ENCODE measurements at places on chromosomes 4 and X.

DNA sequence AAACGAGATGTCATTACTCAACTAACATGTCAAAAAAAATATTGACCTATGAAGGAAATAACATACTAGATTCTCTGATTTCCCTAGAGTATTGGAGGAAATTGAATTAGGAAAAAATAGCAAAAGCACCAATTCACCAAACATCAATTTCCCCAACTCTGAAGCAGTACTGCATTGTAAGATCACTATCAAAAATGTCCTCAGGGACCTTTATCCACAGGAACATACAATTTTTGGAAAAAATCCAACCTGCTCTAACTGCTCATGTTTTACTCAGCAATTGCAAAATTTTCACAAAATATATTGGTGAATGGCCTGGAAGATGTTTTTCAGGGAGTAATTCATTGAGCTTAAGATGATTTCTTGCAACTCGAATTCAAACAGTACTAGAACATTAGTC is 239.0 kb upstream of the GIMD1 start:
- DNase-seq: no peak

- DNase-seq: no peak
Measured at GRCh38 chr4:14583752-14584151, 418.5 kb upstream of the CPEB2 start.

DNA sequence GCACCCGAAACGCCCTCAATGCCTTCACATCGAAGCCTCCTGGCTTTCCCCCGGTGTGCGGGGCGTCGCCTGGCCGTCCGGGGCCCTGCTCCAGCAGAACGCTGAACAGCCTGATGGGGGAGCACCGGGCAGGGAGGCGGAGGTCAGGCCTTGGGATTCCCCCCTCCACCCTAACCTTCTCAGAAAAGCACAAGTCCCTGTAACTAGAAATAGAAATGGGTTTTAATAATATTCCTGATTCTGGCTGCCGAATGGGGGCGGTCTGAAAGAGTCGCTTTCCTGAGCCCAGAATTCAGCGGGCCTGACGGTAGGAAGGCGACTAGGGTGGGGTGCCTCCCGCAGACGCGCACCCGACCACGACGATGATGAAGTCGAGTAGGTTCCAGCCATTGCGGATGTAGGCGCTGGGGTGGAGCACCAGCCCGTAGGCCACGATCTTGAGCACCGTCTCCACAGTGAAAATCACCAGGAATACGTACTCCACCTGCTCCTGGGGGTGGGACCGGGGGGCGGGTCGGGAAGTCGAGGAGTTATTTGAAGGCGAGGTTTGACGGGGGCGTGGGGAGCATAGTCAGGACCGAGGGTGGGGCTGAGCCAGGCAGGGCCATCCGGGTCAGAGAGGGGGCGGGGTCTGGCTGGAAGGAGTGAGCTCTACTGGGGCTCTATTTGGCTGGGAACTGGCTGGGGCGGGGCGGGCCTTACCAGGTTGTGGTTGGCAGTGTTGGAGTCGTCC is 2.5 kb downstream of the CACNA1F start:
- DNase-seq: no peak

GRCh38 chr4:78057135-78057599 is at the start of gene FRAS1:
Gene FRAS1 (plus strand): TSS chr4:78057323. CDS start chr4:78058010, 687 bp downstream.
- DNase-seq: peak; percentile 16

DNA sequence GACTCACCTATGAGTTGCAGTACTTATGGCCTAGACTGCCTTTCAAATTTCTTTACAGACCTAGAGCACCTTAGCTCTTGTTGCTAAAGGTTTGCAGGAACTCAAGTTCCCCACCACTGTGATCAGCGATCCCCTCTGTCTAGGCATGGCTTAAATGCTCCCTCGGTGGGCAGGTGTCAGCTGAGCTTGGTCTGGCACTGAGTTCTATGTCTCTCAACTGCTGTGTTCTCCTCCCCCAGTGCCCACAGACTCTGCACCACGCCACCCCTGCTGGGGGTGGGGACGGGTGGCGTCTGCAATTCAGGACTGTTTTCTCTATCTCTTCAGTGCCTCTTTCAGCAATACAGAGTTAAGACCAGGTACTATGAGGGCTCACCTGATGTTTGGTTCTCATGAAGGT is 30.5 kb downstream of the TMEM271 start:
- DNase-seq: no peak

DNA sequence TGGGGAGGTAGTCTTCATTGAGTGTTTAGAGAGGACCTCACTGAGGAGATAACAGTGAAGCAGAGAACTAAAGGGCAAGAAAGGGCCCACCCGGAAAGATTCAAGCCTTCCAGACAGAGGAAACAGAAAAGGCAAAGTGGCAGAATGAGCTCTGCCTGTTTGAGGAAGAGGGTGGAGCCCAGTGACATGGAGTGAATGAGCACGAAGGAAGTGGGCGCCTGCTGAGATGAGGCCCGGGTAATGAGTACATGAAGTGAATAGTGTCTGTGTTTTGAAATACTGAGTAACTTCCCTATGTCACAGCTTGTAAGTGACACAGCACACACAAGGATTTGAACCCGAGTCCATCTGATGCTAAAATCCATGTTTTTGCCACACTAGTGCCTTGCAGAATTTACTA is 32.5 kb upstream of the TLR2 start:
- DNase-seq: no peak

GRCh38 chrX:10602646-10603045 is 17.7 kb downstream of the MID1 start:
- DNase-seq: no peak

DNA sequence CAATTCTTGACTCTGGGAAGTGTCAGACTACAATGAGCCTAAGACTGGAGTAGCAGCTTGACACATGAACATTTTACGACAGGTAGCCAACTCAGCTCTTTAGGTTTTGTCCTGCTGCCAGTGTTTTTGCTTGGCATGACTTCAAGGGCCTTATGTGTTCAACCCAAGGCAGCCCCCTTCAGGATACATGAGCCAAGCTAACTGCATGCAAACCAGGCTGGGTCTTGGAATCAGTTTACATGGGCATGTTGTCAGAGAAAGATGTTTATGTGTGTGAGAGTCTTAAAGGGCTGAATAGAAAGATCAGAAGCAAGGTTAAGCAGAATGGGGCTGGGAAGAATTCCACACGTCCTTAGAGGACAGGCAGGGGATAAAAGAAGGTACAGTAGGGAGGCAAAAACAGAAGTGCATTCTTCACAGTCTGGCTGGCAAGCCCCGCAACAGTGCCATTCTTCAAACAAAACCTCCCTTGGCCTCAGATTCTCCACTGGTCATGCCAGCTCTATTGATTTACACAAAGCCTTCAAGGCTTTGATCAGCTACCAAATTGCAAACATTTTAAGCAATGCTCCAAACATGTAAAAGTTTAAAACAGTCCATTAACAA is 97.3 kb downstream of the NKX6-1 start:
- no peak for DNase-seq

- no peak for DNase-seq
Measured at GRCh38 chr4:145019346-145019745, 78.7 kb downstream of the ANAPC10 start.

- no peak for DNase-seq
Measured at GRCh38 chr4:182449186-182449929, 206.2 kb downstream of the TENM3 start.

- DNase-seq: peak; percentile 74
Measured at GRCh38 chrX:45322382-45322781, 121.7 kb upstream of the DIPK2B start.

DNA sequence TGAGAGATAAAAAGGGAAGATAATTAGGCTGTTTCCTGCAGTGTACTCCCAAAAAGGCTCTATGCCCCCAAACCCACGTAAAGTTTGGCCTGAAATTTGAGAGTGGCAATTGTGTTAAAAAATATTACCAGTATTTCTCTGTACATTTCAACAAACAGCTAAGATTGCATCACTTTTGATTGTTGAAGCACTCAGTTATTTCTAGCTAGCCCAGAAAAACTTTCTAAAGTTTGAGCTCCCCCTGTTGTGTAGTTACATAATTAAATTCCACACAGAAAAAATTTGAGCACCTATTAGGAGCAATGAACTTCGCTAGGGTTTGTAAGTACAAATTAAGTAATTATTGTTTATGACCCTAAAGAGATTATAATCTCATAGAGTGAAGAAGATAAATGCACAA is 109.4 kb downstream of the DLG3 start:
- peak; percentile 3 for DNase-seq

GRCh38 chrX:19557822-19558221 is 42.5 kb upstream of the MAP3K15 start:
- DNase-seq: no peak

- DNase-seq: no peak
Measured at GRCh38 chr4:113773756-113774155, 12.2 kb upstream of the CAMK2D start.

GRCh38 chrX:69038816-69039215 is 126.4 kb downstream of the PJA1 start:
- no peak for DNase-seq

GRCh38 chr4:48321312-48321711 is 20.0 kb upstream of the SLAIN2 start:
- no peak for DNase-seq

- peak; percentile 24 for DNase-seq
Measured at GRCh38 chr4:7073526-7074390, 5.9 kb upstream of the GRPEL1 start.

- DNase-seq: peak; percentile 78
Measured at GRCh38 chr4:7815562-7815961, 124.1 kb downstream of the AFAP1 start.

DNA sequence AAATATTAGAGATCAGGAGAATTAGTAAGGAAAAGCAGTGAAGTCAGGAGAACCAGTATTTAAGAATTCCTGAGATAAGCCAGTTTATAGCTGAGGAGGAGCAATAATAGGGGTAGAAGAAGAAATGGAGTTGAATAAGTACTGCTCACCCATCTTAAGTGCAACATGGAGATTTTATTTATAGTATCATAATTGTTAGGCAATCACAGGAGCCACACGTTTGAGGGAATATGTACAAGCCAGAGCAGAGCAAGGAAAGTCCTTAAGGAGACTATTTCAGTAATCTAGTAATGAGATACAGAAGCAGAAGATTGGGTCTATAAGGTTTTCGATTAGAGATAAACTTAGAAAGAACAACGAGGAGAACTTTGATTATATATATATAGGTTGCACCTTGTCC is 145.0 kb downstream of the KDM6A start:
- DNase-seq: no peak

- DNase-seq: no peak
Measured at GRCh38 chr4:184924516-184924915, 93.8 kb upstream of the HELT start.

- peak; percentile 58 for DNase-seq
Measured at GRCh38 chr4:72505314-72505744, 63.7 kb downstream of the ADAMTS3 start.

- DNase-seq: peak; percentile 80
Measured at GRCh38 chr4:106864231-106864630, 171.9 kb downstream of the DKK2 start.

DNA sequence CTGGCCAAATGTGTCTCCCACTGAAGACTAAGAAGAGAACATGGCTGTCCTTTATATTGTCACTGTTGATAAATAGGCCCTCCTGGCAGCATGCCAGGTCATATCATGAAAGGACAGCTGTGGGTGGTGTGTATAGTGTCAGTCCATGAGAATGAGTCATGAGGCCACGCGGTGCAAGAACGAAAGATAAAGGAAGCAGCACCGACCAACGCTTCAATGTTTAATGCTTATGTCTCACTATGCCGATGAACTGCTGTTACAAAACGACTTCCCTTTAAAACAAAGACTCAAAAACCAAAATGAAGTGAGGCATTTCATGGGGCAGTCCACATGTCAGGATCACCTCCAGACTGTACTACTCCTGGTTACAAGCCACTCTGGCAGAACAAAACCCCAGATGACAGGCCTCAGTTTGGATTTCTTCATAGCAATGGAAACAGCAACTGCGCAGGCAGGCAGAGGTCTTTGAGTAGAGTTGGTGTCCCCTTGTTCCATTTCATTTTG is 5.2 kb upstream of the TCEANC start:
- DNase-seq: no peak

DNA sequence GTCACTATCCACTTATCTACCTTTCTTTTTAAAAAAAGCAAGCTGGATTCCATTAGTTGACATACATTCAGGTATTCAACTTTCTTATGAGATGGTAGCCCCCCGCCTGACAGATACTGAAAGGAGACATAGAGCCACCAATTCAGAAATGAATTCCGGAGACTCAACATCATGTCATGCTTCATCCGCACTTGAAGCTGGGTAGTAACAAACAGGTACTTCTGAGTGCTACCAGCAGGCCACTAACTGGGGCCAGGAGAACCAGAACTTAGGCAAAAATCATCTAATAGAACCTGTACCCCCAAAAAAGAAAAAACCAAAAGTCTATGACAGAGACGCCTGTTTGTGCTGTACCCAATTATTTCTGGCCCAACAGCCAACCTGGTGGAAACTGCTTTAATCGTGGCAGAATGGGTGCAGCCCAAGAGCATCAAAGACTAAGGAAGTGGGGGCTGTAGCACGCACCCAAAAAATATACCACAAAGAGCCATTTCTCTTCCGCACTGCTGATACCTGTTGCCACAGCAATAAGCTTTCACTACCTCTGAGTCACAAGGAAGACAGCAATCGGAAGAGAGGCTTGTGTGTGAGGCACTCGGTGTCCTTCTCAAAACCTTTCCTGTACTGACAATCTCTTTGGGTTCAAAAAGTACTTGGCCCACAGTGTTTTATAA is 84.8 kb downstream of the AFAP1 start:
- no peak for DNase-seq

- no peak for DNase-seq
Measured at GRCh38 chrX:1011691-1012283, 200.7 kb downstream of the CRLF2 start.

DNA sequence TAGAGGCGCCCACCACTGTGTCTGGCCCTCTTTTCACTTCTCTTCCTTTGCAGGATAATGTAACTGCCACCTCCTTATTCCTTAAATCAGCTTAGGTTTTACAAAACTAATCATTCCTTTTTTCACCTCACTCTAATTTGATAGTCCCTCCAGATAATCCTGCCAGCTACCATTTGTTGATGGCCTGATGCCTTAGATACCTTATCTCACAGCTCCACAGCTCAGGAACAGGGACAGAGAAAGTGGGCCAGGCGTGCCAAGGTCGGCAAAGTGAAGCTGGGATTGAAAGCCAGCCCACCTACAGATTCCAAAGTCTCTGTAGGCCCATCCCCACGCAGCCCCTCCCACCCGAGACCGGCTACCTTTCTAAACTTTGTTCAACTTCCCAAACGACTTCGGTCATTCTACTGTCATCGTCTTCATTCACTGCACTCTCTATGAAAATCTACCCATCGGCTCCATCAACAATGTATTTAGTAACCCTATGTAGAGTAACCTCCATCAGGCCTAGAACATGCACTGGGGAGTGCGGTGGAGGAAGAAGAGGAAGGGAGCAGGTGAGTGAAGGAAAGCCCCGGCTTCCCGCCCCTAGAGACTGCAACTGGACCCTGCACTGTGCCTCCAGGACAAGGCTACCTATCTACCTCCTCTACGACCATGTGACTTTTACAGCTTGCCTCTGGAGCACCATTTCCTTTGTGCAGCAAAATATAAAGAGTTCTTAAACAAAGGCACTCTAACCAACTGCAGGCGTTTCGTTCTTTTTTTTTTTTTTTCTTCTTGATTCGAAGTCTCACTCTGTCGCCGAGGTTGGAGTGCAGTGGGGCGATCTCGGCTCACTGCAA is 1.5 kb downstream of the CASP6 start:
- no peak for DNase-seq

- no peak for DNase-seq
Measured at GRCh38 chrX:12986886-12987285, 12.0 kb downstream of the TMSB4X start.

GRCh38 chrX:2799369-2799768 is 29.4 kb upstream of the GYG2 start:
- no peak for DNase-seq

GRCh38 chrX:131650637-131651410 is 107.0 kb downstream of the OR13H1 start:
- DNase-seq: no peak

GRCh38 chr4:136931781-136932180 is 600.5 kb downstream of the PCDH18 start:
- no peak for DNase-seq

- no peak for DNase-seq
Measured at GRCh38 chr4:3720466-3720865, 45.7 kb upstream of the ADRA2C start.

All from fibroblast of gingiva (primary cell).